ENCODE measurements at places on chromosomes 12 and 14. TPM values are rescaled to one million over a fixed set of nuclear protein-coding genes. Genes with fewer than 3 reads are reported as not detected.

- H3K4me3 ChIP-seq, result no peak overlapping the region
- H3K27ac ChIP-seq, result no peak overlapping the region
- no peak for DNase-seq
- no peaks in the 10 kb centered on the region for H3K36me3 ChIP-seq
These were observed 62.7 kb downstream of the SUDS3 start for GRCh38 chr12:118439068-118439467.

DNA sequence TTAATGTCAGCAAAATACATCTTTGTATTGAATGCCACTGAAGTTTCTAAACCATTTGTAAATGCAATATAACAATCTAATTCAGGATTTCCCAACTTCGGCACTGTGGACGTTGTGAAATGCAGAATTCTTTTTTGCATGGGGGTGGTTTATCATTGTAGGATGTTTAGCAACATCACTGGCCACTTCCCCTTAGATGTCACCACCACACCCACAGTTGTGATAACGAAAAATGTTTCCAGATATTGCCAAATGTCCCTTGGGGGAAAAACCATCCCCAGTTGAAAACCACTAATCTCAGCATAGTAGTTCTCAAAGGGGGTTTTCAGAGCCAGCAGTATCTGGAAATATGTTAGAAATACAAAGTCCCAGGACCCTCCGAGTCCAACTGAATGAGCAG, 203.3 kb downstream of the NAV3 start:
- no peak overlapping the region for H3K27ac ChIP-seq
- no peaks in the 10 kb centered on the region for H3K4me1 ChIP-seq
- H3K36me3 ChIP-seq, result peaks cover 5% of the 10 kb centered on the region
- no peaks in the 10 kb centered on the region for H3K27me3 ChIP-seq

Gene ACOT2
- polyA plus RNA-seq, result 23.2 TPM

Gene TBC1D30
- polyA plus RNA-seq, result 0.24 TPM

- no peak overlapping the region for H3K4me3 ChIP-seq
- no peaks in the 10 kb centered on the region for H3K27me3 ChIP-seq
- H3K27ac ChIP-seq, result no peak overlapping the region
- no peak for DNase-seq
These were observed 9.1 kb upstream of the FBLN5 start for GRCh38 chr14:91956616-91957015.

DNA sequence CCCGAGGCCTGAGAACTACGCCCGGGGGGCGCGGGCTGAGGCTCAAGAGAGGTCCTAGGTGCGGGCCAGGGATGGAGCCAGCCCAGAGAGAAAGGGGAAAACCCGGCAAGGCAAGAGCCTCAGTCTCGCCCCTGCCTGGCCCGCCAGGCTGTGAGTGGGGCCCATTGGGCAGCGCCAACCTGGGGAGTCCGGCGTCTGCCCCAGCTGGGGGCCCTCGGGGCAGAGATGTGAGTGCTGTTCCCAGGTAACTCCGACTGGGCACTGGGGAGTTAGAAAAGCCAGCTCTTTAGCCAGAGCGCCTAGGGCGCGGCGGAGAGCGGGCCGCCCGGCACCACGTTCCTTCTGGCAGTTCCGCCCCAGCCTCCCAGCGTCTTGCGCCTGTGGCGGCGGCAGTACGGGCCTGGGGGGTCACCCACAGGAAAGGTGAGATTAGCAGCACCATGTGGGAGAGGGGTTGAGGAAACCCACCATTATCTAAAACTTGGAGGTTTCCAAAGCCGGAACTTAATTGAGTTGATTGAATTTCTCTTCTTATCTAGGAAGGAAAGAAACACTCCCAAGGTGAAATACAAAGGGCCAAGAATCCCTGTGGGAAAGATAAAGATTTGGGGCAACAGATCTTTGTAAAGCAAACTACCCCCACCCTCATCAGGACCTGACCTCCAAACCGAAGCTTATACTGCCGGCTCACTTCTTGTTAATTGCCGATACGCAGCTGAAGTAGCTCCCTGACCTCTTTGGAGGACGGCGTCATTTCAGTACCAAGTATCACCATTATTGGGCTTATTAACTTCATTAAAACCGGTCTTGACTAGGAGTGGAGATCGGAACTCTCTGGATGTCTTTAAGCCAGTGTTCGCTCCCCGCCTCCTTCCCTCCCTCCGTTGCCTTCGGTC, 11.6 kb downstream of the OTX2 start:
- no peak for DNase-seq
- H3K4me1 ChIP-seq, result no peaks in the 10 kb centered on the region
- no peaks in the 10 kb centered on the region for H3K36me3 ChIP-seq
- H3K4me3 ChIP-seq, result no peak overlapping the region
- no peak overlapping the region for H3K27ac ChIP-seq
- H3K27me3 ChIP-seq, result peaks cover 63% of the 10 kb centered on the region

Measured in fibroblast of lung (primary cell).